ENCODE measurements at places on chromosomes 11 and 22.
A peak's percentile ranks its signal among the peaks of the same experiment; 100 is the strongest.

GRCh38 chr11:72578566-72578965 lies 95.7 kb downstream of the PDE2A start:
- DNase-seq, result no peak

GRCh38 chr11:13680501-13681264 lies 12.2 kb downstream of the FAR1 start:
- no peak for DNase-seq

GRCh38 chr11:19661827-19662226 lies 50.8 kb upstream of the NAV2 start:
- DNase-seq, result no peak

GRCh38 chr11:34111722-34112270 lies 6.4 kb downstream of the NAT10 start:
- DNase-seq, result no peak

DNA sequence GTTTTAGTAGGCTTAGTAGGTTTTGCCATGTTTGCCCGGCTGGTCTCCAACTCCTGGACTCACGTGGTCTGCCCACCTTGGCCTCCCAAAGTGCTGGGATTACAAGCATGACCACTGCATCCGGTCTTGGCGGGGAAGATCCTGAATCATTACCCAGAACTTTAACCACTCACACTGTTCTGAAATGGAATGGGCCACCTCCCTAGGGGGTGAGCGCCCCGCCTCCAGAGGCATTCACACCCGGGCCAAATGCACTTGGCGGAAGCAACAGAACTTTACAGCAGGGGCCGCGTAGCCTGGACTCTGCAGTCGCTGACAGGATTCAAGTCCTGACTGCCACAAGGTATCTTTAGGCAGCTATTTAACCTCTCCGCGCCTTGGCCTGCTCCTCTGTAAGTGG lies 5.4 kb downstream of the CCDC86 start:
- no peak for DNase-seq

DNA sequence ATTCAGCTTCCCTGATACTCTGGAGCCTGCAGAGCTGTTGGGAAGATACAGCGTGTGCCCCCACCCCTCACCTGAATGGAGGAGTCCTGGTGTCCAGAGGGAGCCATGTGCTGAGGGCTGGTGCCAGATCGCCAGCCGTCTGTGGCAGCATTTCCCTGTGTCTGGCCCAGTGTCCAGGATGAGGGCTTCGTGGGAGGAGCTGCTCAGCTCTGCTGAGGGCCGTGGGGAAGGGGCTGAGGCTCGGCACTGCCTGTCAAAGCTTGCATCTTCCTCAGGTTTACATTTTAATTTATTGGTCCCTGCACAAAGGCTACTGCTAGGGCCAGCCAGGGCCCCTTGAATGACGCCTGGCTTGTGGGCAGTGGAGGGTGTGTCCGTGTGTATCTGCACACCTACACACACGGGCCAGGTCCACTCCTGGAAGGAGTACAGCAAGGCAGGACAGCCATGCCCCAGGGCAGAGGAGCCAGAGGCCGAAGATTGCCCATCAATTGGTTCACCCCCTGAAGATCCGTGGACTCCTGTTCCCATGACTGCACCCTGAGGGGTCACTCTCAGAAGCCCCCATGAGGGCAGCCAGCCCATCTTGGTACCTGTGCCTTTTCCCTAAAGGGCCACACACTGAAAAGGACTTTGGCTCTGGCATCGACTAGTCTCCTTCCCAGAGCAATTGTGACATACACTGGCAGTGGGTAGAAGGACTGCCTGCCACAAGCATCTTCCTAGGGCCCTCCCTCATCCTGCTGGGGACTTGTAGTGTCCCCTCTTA lies 107.7 kb upstream of the PARVA start:
- DNase-seq, result no peak

GRCh38 chr22:16975155-16975885 lies 32.7 kb downstream of the GAB4 start:
- no peak for DNase-seq

DNA sequence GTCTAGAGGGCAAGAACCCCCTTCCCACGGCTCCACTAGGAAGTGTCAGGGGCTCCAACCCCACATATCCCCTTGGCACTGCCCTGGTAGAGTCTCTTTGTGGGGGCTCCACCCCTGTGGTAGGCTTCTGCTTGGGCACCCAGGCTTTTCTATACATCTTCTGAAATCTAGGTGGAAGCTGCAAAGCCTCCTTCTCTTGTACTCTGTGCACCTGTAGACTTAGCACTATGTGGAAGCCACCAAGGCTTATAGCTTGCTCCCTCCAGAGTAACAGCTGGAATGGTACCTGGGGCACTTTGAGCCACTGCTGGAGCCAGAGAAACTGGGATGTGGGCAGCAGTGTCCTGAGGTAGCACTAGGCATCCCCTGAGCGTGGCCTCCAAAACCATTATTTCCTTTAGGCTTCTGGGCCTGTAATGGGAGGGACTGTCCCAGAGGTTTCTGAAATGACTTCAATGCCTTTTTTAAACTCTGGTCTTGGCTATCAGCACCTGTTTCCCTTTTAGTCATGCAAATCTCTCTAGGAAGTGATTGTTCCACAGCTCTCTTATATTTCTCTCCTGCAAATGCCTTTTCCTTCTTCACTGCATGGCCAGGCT lies 68.4 kb downstream of the TRAF6 start:
- no peak for DNase-seq

GRCh38 chr11:8671193-8671612 lies 11.3 kb downstream of the TRIM66 start:
- no peak for DNase-seq

DNA sequence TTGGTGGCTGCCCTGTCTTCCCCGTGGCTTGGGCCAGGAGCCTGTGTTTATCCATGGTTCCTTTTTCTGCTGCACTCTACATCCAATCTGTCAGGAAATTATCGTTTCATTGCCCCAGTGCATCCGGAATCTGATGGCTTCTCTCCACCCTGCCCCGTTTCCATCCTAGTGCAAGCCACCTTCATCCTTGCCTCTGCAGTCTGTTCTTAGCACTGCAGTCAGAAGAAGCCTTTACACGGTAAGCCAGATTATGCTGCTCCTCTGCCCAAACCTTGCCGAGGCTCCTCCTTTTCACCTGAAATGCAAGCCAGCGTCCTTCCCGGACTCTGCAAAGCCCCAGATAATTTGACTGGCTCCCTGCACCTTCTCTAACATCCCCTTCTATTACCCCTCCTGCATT lies 45.1 kb downstream of the PARVG start:
- DNase-seq, result no peak

DNA sequence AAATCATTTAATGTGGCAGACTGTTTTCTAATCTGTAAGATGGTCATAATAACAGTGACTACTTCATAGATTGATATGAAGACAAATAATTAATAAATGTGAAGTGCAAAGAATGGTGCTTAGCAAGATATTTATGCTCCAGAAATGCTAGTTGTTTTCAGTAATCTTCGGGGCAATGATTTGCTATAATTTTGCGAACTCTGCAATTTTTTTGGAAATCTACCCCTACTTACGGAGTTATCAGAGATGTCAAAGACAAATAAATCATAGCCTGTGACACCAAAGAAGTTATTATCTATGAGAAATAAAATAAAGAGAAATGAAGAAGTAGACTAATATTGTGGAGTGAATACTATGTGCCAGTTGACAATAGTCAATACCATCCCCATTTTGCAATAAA lies 634.1 kb upstream of the LRRC4C start:
- no peak for DNase-seq

DNA sequence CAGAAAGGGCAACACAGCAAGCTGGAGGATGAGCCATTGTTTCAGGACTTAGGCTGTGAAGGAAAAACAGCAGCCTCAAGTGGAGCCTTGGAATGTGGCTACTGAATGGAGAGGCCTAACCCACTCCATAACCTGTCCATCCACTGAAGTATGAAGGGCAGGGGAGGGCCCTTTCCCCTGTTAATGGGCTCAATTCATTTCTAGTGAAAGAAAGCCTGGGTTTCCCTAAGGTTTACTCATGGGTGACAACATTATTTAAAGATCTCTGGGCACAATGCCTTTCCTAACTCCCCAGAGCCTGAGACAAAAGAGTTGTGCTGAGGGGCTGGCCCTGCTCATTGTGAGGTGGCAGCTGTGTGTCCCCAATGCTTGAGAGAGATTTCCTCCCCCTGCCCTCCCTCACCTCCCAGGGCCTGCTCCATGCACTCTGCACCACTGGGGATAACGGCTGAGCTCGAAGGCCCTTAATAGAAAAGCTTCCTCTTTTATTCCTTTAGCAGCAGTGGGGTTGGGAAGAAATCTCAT lies 83.8 kb downstream of the ME3 start:
- no peak for DNase-seq

DNA sequence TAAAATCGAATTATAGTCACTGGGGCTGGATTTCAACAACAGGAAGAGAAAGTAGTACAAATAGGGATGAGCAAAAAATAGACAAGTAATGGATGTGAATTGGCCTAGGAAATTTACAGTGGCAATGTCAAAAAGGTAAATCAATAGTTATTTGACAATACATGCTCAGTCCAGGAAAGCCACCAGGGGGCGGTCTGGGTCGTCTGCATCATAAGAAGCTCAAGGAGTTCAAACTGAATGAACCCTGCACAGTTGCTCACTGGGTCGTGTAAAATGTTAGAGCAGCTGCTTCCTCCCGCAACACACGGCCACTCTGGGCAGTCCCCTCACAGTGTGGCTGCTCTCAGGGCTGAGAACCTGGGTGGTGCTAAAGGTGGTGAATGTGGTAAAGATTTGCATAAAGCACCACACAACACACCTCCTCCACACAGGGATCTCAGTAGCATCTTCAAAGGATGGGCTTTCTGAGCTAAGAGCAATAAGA lies 85.9 kb downstream of the ZNF280B start:
- DNase-seq, result no peak

DNA sequence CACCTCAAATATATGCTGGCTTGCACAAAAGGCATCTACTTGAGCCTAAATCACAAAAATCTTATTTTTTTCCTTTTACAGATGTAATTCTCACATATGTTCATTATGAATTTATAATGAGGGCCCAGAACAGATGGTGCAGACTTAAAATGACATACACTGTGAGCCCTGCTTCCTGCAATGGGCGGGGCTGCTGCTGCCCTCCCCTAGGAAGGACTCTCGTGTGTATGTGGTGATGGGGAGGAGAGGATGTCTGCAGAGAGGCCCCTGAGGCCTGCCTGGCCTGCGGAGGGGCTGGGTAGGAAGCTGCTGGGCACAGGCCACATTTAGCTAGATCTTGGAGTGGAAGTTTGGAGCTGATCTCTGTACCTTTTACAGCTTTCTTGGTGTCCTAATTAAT lies 233.4 kb upstream of the KIRREL3 start:
- DNase-seq, result no peak

DNA sequence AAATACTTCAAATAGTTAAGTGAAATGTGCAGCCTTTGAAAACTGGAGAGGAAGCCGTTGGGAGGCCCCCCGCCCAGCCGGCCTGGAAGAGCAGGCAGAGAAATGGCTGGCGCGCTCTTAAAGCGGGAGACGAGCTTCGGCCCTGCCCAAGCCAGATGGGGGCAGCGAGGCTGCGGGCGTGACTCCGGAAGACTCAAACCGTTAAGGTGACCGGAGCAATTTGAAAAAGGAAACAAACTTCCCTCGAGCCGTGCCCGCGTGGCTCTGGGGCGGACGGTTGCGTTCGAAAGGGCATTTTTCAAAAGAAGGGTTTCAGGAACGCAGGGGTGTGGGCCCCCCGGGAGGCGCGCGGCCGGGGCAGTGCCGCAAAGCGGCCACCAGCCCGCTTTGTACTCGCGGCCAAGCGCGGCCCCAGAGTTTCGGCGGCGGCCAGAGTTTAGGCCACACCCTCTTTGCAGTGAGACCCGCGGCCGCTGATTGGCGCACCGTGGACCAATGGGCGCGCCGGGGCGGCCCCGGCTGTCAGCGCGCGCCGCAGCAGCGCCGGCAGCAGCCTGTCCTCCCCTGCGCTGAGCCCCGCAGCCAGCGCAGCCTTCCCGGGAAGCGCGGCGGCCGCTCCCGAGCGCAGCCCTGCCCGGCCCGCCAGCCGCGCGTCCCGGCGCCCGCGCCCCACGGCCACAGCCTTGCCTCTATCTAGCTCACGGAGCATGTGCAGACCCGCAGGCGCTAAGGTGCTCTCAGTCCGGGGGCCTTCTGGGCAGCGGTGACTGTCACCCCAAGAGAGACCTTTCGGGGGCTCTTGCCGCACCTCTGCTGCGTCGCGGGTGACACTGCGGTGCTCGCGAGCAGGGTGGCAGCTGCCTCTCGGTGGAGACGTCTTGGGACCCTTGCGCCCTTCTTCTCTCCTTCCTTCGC lies at the start of gene NAV2:
NAV2 (plus strand) TSS at position 557 of the 915 bp plus-strand sequence. CDS start 859 bp downstream, outside the sequence.
- peak; percentile 58 for DNase-seq

- DNase-seq, result no peak
These were observed 77.2 kb downstream of the RDX start for GRCh38 chr11:110219006-110219785.
